Spleen (tissue), 13 donors: ENCODE measurements at places on chromosomes 6 and 20. TPM values are rescaled to one million over a fixed set of nuclear protein-coding genes. Genes with fewer than 3 reads are reported as not detected.

DNA sequence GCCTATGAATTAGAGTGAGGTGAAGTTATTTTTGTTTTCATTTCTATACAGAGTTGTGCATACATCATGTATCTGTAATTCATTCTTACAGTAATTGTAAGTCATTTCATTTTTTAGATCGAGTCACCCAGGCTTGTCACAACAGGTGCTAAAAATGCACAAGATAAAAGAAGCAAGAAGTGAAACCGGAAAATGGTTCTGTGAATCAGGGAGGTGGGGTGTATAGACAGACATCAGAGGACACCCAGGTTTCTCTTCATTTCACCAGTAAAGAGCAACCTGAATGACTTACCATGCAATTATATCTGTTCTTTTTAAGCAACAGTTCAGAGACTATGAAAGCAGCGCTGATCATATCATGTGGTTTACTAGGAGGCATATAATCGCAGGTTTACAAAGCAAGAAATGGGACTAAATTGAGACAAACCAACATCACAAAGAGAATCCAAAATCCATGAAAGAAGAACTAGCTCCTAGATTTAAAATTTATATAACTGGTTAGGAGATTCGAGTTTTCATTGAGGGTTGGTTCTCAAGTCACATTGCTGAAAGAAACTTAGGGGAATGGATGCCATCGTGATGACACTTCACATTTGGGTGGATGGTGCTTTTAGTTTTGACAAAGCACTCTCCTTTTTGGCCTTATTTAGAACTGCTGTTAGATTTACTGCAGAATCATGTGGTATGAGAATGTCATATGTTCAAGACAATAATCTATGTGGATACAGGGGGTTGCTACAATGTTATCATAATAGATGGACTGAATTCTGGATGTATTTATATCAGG lies 27.9 kb upstream of the TBC1D7 start:
- DNase-seq: no peak

DNA sequence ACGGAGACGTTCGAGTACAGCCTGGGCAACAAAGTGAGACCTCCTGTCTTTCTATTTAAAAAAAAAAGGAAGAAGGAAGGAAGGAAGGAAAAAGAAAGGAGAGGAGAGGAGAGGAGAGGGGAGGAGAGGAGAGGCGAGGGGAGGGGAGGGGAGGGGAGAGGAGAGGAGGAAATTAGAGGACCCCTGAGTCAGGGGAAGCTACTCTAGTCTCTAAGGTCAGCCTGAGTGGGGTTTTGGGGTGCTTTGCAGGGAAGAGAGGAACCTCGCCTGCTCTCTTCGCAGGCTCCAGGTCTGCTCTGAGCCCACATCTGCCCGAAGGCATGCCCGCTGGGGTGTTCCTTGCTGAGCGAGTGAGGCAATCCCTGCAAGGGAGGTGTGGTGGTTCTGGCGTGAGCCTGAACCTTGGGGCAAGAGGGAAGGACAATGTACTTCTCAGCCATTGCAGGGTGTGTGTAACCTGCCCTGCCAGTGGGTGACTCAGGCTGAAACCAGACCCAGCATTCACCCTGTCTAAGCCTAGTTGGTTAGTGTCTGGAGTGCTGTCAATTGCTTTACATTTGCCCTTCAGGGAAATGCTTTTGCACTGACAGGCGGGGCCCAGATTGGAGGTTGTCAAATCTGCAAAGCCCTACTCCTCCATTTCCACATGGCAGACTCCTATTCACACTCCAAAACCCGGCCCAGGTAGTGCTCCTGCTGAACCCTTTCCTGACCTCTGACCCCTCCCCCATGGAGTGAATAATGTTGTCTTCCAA lies 15.3 kb upstream of the MMP9 start:
- no peak for DNase-seq

DNA sequence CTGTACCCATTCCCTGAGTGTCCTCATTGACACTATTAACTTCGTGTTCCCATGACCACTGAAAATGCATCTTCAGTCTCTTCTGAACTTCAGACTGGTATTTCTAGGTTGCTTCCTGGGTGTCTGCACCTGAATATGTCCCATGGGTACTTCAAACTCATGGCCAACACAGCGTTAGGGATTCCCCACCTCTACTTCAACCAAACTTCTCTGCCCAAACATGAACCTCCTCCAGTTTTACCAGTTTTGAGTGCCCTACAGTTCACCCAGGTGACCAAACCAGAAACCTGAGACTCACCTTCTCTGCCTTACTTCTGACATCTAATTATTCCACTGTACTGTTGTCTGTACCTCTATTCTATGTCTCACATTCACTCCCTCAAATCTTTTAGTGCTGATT lies 99.5 kb upstream of the SUPT3H start:
- no peak for DNase-seq

GRCh38 chr20:19658137-19658536 lies 99.9 kb upstream of the RIN2 start:
- peak; percentile 87 for DNase-seq

DNA sequence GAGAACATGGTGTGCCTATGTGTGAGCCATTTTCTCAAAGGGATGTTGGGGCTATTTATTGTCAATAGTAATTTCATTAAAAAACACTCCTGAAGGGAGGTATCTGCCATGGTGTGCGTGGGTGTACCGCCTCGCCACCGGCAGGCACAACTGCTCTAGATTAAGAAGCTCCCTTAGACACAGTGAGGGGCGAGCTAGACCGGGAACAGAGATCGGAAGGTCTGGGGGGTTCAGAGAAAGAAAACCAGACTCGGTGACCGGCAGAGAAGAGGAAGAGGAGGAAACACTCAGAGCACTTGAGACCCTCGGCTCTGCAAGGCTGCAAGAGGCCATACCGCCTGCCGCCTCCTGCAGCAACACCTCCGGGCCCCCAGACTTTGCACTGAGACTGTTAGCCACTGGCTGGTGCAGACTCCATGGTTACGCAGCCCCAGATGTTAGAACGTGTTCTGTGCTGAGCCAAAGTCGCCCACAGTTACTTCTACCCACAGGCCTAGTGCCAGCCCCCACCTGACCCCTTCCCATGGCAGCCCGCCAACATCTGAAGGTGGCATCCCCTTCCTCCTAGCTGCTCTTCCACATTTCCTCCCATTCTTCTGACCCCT lies 18.1 kb downstream of the PXDC1 start:
- peak; percentile 62 for DNase-seq

Gene HLA-DOB
- 141 TPM for polyA plus RNA-seq

DNA sequence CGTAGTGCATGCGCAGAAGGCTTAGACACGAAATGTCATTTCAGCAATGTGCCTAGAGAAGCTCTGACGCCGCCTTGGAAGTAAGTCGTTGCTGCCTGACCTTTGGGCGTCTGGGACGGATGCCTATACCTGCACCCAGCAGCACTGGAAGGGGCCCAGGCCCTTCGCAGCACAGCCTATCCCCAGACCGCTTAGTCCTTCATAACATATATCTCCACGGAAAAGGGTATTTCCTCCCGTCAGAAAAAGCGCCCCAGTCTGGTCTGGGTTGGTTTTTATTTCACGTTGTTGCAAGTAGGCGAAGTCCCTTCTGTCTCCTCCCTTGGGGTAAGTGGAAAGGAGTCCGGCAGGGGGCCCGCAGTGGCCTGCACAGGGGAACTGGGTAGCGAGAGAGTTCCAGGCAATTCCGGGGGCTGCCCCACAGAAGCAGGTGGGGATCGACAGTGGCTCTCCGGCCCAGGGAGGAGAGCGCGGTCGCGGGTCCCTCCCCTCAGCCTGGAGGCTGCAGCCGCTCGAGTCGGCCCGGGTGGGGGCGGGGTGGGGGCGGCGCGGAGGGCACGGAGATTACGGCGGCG lies 559 bp upstream of the EYA4 start:
- no peak for DNase-seq

DNA sequence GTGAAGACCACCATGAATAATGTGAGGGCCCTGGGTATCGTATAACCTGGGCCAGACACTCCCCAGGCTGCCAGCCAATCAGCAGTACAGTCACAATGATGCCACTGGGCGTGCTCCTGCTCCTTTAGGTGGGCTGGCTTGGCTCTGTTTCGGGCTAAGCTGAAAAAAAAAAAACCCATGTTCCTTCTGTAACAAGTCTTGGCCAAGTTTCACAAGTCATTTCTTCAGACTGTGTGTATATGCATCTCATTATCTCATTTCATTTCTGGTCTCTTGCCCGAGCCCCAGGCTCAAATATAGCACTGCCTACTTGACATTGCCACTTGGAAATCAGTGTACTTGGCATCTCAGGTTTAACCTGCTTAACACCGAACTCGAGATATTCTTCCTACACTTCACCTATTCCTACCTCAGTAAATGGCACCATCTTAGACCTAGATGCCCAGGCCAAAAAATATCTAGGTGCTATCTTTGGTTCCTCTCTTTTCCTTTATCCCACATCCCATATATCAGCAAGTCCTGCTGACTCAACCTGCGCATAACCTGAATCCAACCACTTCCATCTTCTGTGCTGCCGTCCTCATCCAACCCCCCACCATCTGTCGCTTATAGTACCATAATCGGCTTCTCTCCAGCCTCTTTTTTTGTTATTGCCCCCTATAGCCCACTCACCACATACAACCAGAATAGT lies 1.8 kb downstream of the UQCC2 start:
- peak; percentile 28 for DNase-seq

GRCh38 chr20:21504323-21504722 lies 9.5 kb downstream of the NKX2-2 start:
- no peak for DNase-seq

DNA sequence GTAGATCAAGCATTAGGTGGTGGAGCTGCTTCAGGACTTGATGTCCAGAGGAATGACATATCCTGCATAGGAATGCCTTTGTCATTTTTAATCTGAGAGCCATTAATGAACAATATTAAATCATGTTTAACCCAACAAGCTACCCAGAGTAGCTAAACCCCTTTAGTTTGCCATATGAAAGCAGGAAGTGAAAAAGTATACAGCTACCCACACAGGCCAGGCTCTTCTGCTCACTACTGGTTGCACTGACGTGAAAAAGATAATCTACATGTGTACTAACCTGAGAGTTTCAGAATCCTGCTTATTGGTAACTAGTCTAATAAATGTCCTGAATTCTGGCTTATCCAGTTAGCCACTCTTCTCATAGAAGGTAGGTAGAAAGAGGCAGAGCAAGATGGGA lies 19.9 kb downstream of the GLYATL3 start:
- no peak for DNase-seq

DNA sequence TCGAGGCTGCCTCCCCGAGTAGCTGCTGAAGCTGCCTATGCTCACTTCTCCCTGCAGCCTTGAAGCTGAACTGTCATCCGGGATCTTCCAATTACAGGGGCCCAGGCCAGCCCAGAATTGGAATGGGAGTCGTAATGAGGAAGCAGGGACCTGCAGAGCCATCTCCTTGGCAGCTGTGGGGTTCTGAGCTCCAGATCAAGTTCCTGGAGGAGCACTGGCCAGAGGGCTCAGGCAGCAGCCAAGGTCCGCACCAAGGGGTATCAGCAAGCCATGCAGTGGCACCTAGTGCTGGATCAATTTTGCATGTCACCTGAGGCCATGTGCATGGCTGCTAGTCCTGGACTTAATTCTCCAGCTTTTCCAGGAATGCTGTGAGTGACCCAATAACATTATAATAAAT lies 163.2 kb upstream of the TSHZ2 start:
- DNase-seq: no peak

- DNase-seq: no peak
Measured at GRCh38 chr20:41183831-41184230, 46.5 kb downstream of the PLCG1 start.

Gene ERVFRD-1
- not detected for polyA plus RNA-seq

Gene KCNQ5
- 1.7 TPM for polyA plus RNA-seq

GRCh38 chr6:35370785-35371493 lies 28.6 kb downstream of the PPARD start:
- DNase-seq: peak; percentile 79

DNA sequence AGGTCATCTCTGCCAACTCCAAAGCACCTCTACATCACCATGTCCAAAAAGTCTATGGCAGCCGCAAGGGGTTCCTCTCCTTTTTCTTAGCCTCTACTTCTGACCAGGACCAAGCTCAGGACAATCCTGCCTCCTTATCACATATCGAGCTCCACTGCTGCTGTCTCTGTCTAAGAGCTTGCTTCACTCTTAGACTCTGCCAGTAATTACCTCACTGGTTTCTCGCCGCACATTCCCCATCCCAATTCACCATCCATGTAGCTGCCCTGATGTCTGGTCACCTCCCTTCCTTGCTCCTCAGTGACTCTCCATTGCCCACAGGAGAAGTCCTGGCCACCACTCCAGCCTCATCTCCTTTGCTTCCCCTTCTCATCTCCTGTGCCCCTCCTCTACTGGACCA lies 24.1 kb upstream of the PI16 start:
- no peak for DNase-seq

Gene HDAC2
- polyA plus RNA-seq: 47.2 TPM

- no peak for DNase-seq
Measured at GRCh38 chr6:102051720-102052119, 658.2 kb downstream of the GRIK2 start.

Gene MYBL2
- polyA plus RNA-seq: 31.5 TPM

DNA sequence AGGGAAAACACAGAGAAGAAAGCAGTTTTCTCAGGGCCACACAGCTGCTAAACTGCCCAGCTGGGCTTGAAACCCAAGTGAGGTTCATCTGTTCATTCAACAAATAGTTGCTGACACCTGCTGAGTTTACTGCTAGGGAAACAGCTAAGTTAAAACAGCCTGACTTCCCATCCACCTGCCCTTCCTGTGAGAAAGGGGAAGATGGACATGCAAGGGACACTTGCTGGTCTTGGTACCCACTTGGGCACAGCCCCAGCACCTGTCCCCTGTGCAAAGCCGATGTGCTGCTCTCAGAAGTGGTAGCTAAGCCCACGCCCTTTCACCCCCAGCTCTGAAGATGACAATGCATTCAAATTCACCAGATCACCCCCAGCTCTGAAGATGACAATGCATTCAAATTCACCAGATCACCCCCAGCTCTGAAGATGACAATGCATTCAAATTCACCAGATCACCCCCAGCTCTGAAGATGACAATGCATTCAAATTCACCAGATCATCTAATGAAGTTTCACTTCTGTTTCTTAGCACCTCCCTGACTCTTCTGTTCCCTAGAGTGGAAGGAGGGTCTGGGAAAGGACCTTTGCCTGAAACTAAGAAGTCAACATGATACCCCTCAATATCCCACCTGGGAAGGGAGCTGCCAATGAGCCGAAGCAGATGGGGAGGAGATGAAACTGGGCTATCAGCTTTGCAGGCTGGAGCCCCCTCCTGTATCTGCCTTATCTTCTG lies 46.0 kb upstream of the TOP1 start:
- no peak for DNase-seq

- no peak for DNase-seq
Measured at GRCh38 chr20:39106791-39107190, 144.6 kb downstream of the DHX35 start.

Gene PLN
- polyA plus RNA-seq: 2.2 TPM

- DNase-seq: no peak
Measured at GRCh38 chr20:64192406-64192805, 28.2 kb downstream of the MYT1 start.

GRCh38 chr6:31249184-31249583 lies 22.7 kb downstream of the HLA-C start:
- no peak for DNase-seq

- no peak for DNase-seq
Measured at GRCh38 chr6:122484760-122485159, 13.2 kb upstream of the SERINC1 start.

Gene RFX6
- polyA plus RNA-seq: not detected
